ENCODE measurements at places on chromosomes 3 and 15. TPM values are rescaled to one million over a fixed set of nuclear protein-coding genes. Genes with fewer than 3 reads are reported as not detected.

DNA sequence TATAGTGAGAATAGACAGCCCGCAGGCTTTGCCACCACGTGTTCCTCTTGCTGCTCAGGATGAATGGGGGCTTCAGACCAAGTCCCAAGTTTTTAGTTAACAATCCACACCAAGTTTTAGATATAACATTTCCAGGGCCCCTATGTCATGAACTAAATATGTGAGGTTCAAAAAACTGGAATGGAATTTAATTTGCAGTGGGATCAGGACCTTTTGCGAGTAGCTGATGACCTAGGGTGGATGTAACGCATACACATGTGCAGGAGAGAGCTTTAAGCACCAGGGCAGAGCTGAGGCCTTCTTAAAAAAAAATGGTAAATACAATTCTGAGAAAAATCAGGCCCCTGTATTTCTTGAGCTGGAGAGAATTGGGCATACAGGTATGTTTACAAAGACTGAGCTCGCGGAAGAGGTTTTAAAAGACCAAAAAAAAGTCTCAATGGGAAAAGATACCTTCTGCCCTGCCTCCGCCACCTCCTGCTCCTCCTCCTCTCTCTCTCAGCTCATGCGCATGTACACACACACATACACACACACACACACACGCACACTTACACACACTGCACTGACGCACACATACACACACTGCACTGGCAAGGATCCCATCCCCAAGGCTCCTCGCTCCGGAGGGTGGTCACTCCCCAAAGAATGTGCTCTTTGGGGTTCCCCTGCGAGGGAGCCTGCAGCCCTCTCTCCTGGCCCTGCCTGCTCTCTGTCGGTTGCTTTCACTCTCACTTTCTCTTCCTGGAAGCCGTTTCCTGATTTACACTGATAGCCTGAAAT lies 48.2 kb upstream of the IGF1R start:
- DNase-seq, result peak; percentile 59

The AMOTL2 gene
- 10.5 TPM for polyA plus RNA-seq

- DNase-seq, result no peak
These were observed 13.8 kb upstream of the CCR1 start for GRCh38 chr3:46221938-46222337.

DNA sequence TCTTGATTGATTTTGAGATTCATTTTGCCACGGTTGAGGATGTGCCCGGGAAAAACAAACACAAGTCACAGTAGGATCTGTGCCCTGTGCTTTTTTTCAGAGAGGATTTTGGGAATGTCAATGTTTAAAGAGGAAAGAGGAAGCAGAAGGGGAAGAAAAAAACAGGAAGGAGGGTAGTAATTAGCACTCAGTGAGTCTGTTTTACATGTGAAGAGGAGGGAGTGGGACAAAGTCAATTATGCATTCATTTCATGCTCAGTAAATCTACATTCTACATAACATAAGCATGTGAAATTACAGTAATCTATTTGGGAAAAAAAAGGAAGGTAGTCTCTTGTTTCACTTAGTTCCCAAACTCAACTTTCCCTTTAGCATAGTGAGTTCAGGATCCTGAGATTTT lies 18.3 kb upstream of the CD200 start:
- DNase-seq, result no peak

DNA sequence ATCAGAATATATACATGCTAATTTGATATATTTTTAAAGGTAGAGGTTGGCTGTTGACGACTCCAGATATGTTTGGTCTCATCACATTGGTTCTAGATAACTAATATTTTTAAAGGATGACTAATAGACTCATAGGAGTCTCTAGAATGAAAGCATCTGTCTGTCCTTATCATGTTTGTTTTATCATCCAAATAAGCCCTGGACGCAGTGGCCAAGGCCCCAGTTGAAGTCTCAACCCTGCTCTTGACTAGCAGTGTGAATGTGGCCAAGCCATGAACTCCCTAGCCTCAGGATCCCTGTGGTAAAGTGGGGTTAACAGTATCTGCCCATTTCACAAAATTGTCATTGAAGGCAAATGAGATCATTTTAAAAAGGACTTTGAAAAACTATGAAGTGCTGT lies 53.6 kb downstream of the ABHD2 start:
- DNase-seq, result no peak

DNA sequence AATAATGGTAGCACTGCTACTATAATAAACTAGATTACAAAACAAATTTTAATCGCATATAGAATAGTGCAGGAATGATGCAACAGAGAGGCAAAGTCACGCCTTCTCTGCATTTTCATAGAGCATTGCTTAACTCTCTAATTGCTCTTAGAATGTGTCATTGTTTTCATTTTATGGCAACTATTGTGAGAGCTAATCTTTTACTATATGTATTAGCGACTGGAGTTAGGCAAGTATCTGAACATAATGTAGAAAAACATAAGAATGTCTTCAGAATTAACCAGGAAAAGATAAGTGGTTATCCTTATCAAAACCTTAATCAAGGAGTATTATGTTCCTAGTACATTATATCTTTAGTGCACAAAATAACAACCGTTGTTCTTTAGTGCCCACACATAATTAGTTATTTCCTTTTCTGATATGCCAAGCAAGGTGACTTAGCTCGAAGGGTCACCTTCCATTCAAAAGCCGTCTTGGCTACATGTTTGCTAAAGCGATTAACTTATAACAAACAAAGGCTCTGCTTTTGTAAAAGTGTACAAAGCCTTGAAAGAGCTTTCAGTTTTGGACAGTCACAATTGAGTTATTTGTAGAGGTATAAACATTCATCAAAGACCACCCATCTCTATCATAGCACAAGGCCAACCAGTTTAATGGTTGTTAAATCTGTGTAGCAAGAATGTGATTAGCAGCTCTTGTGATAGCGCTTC lies 1328.9 kb downstream of the ROBO2 start:
- no peak for DNase-seq

The MLH1 gene
- polyA plus RNA-seq, result 17.2 TPM

The MEIS2 gene
- polyA plus RNA-seq, result 36.2 TPM

- DNase-seq, result no peak
These were observed 396.5 kb downstream of the FHIT start for GRCh38 chr3:60854791-60855190.

DNA sequence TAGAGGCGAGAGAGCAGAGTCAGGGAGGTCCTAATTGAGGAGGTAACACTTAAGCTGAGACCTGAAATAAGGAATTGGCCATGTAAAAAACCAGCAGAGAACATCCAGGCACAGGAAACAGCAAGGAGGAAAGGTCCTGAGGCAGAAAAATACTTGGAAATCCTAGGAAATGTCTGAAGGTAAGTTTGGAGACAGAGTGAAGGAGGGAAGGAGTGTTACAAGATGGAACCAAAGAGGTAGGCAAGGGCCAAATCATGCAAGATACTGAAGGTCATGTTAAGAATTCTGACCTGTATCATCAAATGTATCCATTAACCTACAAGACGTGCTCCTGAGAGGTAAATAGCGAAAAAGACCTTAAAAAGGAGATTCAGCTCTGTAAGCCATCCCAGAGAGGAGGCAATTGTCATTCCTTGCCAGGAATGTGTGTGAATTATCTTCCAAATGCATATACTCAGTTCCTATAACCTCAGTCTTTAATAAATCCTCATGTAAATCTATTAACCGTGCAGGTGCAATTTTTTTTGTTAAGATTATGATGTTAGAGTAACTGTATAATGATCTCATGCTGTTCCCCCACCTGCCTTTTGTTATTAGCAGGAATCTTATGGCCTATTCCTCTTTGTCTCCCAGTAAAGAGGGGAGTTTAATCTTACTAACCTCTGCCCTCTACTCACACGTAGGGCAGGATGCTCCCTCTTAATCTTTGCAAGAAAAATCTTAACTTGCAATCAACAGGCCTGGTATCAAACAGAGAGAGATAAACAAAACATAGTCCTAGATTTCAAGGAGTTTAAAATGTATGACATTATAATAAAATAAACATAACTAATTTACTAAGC lies 166.9 kb downstream of the ULK4 start:
- DNase-seq, result no peak

DNA sequence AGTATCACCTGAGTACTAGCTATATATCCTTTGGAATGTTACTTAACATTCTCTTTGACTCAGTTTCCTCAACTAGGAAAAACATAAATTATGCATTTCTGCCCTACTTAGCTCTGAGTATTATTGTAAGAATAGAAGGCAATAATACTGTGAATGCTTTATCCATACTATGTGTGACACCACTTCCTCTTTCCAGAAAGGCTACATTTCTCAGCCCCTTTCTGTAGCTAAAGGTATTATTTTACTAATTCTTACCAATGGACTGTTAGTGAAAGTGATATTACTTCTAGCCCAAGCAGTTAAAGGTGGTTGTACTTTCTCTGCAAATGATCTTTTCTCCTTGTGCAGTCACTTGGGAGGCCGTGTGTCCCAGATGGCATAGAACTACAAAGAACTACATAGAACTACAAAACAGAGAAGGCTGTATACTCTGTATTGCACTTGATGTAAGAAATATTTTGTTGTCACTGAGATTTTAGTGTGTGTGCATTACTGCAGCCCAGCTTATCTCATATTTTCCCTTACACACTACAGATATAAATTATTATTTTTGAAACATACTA lies 35.1 kb downstream of the MYH15 start:
- no peak for DNase-seq
